ENCODE measurements at places on chromosomes 5 and 9. TPM values are rescaled to one million over a fixed set of nuclear protein-coding genes. Genes with fewer than 3 reads are reported as not detected.

Gene TRAF1
- total RNA-seq: 87.7 TPM

DNA sequence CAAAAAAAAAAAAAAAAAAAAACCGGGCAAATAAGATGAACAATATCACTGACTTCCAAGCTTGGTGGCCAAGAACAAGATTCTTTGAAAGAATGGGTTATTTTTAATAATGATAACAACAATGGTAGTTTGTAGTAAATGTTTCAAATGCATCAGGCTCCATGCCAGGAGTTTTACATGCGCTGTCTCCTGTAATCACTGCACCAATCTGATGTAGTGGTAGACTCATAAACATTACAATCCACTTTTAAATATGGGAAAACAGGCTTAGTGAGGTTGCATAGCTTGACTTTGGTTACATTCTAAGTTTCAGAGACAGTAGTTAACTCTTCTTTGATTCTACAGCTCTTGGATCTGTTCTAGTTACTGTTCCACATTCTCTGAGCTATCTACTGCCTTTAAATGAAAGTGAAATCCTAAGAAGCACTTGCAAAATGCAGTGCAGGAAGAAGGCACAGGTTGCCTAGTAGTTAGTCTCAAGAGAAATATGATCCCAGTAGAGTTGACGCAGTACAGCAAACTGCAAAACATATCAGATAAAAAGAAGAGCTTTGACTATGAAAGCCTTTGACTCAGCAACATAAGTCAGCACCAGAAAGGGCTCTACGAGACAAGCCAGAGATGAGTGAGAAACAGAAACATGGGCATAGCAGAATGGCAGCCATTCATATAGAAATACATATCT lies 62.1 kb downstream of the PDE4D start:
- no peak for DNase-seq

GRCh38 chr5:29218138-29218537 lies 1975.3 kb upstream of the CDH6 start:
- no peak for DNase-seq

- no peak for DNase-seq
These were observed 27.1 kb upstream of the HTR4 start for GRCh38 chr5:148681157-148682057.

DNA sequence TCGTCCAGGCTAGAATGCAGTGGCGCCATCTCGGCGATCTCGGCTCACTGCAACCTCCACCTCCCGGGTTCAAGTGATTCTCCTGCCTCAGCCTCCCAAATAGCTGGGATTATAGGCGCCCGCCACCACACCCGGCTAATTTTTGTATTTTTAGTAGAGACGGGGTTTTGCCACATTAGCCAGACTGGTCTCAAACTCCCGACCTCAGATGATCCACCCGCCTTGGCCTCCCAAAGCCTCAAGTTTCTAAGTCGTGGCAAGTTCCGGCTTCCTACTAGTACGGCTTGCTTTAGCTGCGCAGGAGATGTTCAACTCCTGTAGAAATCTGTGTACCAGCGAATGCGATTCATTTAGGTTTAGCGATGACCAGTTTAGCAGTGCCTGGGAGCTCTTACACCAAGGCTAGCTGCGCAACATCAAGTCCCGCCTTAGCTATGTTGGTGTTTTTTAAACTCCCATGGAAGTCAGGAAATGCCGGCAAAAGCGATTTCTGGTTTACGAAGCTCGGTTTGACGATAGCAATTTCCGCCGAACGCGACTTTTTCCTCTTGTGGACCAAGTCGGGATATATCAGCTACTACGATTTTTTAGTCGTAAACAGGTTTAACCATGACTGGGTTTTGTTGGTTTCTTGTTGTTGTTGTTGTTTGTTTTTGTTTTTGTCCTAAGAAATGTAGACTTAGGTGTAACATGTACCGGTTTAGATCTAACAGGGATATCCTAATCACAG lies 46.4 kb downstream of the ANXA2R start:
- peak; percentile 72 for DNase-seq

DNA sequence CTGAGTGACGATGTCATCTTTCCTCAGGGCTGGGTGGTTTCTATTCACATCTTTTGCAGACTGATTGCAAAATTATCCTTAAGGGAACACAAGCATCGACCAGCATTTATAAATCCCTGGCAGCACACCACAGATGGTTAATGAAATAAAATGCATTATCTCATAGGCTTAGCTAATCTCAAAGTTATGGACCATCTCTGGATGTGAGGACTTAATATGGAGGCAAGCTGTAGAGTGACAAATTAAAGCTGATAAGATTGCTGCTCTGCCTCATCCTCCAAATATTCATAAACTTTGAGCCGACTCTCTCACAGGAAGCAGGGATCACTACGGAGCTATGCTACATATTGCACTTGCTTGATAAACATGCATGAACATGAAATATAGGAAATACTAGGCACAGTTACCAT lies 663.2 kb upstream of the RGMB start:
- DNase-seq: no peak

DNA sequence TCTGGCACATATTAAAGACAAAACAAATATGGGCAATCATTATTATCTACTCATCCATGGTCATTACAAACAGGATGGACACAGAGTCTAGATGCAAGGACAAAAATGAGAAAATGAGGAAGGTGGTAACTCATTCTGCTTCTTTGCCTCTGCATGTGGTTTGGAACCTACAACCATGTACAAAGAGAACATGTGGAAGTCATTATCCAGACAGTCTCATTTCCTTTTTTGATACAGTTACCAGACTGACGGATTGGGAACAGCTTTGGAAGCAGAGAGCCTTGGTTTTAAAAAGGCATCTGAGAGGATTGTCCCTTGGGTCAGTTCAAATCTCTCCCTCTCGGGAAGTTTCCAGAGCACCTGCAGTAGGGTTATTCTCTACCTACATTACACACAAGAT lies 433.4 kb upstream of the TNC start:
- no peak for DNase-seq

- no peak for DNase-seq
These were observed 63.7 kb downstream of the SLC1A1 start for GRCh38 chr9:4553951-4554381.

Gene NEURL1B
- 0.23 TPM for total RNA-seq

- DNase-seq: no peak
These were observed 1076.7 kb downstream of the NR2F1-AS1 start for GRCh38 chr5:92504346-92504745.

DNA sequence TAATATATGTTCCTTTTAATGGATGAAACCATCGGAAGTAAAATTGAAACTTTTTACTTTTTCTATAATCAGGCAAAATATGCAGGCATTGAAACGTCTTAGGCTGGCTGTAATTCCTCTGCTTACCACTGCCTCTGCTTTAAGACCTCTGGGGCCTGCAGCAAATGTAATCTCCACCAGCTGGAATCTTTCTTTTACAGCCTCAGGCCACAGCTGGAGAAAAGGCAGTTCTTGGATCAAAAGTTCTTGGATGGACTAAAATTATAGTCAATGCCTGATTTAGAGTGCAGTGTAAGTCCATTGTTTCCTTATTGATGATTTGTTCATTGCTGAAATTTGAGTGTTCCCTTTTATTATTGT lies 396.7 kb downstream of the KCTD16 start:
- no peak for DNase-seq

GRCh38 chr9:119164716-119165115 lies 204.5 kb downstream of the BRINP1 start:
- no peak for DNase-seq

GRCh38 chr5:32233696-32234447 lies 59.8 kb upstream of the GOLPH3 start:
- no peak for DNase-seq

DNA sequence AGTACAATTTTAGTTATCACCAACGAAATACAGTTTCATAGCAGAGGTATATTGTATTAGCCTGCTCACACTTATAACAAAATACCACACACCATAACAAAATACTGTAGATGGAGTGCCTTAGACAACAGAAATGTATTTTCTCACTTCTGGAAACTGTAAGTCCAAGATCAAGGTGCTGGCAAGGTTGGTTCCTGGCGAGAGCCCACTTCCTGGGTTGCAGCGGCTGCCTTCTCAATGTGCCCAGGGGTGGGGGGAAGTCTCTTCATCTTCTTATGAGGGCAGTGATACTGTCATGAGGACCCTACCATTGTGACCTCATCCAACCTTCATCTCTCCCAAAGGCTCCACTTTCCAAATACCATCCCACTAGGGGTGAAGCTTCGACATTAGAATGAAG lies 30.5 kb upstream of the GADD45G start:
- DNase-seq: no peak

DNA sequence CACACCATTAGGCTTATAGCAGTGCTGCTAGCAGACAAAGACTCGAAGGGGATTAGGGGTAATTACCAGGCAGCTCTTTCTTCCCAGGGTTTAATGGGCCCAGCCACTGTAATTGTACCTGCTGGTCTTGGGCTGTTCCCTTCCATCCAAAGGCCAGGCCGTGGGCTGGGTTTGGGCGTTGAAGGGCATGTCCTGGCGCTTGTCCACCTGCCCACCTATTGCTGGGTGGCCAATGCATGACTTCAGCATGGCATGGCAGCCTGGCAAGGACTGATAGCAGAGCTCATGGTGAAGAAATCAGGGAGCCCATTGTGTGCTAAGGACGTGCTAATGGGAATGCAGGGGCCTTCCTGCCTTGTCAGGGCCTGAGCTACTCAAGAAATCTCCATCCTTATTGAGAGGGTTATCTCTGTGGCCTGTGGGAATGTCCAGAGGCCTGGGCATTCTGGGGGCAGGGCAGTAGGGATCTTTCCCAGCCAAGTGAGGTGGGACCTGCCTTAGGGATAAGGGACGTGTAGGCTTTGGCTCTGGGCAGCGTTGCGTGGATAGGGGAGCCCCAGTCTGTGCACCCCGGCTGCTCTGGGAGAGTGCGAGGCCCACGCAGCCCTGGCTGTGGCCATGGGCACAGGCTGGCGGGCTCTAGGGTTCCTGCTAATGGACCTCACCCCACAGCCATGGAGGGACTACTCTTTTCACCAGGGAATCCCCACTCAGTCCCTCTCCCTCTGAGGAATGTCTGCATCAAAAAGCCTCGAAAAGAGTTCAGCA lies 116.1 kb upstream of the PITX1 start:
- DNase-seq: no peak

DNA sequence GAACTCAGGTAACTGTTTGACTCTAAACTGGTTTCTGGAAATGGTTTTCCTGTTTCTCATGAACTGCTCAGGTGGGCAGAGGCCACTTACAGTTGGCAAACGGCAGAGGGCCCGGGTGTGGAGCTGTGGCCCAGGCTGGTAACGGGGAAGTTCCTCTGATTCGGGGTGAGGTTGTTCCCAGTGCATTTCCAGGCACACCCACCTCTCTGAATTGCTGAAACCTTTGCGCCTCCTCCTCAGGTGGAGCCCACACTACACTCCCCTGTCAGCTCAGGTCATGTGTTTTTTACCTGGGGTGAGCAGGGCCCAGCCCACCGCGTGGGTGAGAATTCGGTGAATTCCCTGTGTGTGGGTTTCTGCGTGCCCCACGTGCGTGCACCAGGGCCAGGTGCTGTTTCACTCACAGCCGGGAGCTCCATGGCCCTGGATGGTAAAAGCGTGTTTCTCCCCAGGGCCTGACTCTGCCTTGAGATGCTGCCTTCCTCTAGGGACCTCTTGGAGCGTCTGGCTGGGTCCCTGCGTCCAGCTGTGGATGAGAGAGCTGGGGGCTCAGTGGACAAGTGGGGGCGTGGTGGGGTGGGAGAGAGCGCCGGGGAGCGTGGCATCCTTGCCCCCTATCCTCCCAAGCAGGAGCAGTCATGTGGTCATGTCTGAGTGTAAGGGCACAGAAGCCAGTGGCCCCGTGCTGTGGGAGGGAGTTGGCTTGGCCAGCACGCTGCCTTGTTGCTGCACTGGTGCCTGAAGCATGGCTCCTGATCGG lies 33.5 kb upstream of the LPCAT1 start:
- DNase-seq: no peak

DNA sequence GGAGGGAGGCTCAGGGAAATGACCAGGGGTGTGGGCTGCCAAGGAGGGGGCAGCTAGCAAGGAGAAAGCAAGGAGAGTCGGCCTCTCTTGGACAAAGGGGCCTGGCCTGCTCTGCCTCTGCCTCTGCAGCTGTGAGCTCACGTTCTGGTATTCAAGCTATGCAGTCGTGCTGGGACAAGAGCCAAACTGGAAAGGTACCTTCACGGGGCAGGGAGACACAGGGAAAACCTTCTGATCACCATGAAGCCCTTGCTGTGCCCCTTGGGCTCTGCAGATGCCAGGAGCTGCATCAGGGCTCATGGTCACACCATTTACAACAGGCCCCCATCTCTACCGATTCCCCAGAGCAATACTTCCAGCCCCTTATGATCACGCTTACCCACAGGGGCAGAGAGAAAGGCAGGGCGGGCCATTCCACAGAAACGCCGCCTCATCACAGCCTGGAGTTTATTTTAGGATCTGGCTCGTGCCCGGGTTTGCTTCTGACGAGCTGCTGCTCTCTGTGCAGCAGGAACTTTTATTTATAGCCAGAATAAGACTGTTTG lies 63.2 kb downstream of the PRRT1B start:
- no peak for DNase-seq

DNA sequence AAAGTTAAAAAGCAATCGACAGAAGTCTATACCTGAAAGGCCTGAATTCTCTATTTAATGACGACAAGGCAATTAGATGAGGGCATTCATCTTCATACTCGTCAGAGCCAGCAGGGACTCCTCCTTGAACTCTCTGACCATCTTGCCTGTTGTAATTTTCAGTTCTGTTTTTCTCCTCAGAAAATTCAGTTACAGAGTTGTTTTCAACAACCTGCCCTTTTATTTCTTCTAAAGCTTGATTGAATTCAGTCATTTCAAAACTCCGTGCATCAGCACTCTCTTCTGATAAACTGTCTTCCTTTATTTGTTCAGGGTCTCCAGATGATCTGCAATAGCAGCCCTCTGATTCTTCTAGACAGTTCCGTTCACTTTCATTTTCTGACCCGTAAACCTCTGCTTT lies 15.6 kb downstream of the RIOK2 start:
- DNase-seq: no peak

DNA sequence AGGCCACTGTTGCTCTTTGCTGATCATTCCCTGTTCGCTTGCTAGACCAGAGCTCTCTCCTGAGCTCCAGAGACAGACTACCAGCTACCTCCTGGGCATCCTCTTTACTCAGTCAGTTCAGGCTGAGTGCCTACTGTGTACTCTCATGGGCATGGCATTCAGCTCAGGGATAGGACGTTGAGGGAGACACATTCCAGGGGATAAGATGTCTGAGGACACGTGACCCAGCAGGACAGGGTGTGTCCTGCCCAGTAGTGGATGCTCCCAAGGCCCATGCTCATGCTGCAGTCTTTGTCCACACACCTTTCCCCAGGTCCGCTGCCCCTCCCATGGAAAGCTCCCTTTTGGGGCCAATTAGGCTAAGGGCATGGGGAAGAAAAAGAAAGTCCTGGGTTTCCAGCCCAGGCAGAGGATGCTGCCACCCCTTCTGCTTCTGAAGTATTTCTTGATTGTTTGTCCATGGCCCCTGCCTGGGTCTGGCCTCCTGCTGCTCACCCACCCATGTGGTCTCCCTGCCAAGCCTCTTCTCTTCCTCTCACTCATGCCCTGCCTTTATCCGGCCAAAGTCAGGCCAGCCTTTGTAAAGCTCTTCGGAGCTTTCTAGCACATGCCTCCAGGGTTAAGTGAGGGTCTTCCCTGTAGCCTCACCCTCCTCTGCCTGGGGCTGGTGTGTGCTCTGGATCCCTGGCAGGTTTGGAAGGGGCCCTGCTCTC lies 60.5 kb upstream of the PITX1 start:
- no peak for DNase-seq

- DNase-seq: no peak
These were observed 223.4 kb downstream of the CSNK1G3 start for GRCh38 chr5:123735384-123735783.
